Skin of body (tissue), 3 donors: ENCODE measurements at places on chromosomes 6 and 20.
A peak's percentile ranks its signal among the peaks of the same experiment; 100 is the strongest.

GRCh38 chr6:37903351-37904340 lies 84.1 kb downstream of the ZFAND3 start:
- no peak for DNase-seq

- DNase-seq, result no peak
Observed at GRCh38 chr6:137188855-137189254, 15.4 kb upstream of the IL22RA2 start.

- peak; percentile 59 for DNase-seq
Observed at GRCh38 chr6:43635387-43636307, at the start of gene MAD2L1BP. TSS of gene MAD2L1BP (plus strand) at chr6:43635840. CDS start at chr6:43635876, 36 bp downstream.

GRCh38 chr6:127051571-127052260 lies 66.8 kb upstream of the RSPO3 start:
- no peak for DNase-seq

DNA sequence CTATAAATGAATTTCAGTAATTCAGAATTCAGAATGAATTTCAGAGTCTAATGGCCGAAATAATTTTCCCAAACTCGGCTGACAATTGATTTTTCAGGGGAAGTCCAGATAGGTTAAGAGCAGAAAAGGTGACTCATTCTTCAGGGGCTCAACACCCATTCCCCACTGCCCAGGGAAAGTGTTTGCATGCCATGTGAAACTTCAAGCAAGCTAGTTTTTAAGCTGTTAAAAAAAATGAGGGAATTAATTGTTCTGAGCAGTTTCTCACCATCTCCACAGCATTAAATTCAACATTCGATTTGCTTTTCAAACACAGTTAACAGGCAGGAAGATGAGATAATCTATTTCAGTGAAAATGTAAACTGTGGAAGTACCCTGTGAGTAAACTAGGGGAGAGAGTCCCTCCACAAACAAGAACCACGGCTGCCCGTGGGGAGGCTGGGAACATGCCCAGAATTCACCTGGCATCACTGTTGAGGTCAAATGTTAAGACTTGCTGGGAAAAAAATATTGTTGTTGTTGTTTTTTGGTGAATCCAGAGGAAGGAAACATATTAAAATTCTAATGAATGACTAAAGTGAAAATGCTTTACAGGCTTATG lies 650.8 kb upstream of the AGPAT4 start:
- no peak for DNase-seq

GRCh38 chr6:153167061-153167891 lies 36.2 kb upstream of the RGS17 start:
- no peak for DNase-seq

- no peak for DNase-seq
Observed at GRCh38 chr6:17276766-17277165, 4.4 kb upstream of the RBM24 start.

DNA sequence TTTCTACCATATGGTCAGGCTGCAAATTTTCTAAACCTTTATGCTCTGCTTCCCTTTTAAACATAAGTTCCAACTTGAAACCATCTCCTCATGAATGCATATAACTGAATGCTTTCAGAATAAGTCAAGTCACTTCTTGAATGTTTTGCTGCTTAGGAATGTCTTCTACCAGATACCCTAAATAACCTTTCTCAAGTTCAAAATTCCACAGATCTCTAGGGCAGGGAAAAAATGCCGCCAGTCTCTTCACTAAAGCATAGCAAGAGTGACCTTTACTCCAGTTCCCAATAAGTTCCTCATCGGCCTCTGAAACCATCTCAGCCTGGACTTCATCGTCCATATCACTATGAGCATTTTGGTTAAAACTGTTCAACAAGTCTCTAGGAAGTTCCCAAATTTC lies 1011.2 kb upstream of the CITED2 start:
- DNase-seq, result no peak

DNA sequence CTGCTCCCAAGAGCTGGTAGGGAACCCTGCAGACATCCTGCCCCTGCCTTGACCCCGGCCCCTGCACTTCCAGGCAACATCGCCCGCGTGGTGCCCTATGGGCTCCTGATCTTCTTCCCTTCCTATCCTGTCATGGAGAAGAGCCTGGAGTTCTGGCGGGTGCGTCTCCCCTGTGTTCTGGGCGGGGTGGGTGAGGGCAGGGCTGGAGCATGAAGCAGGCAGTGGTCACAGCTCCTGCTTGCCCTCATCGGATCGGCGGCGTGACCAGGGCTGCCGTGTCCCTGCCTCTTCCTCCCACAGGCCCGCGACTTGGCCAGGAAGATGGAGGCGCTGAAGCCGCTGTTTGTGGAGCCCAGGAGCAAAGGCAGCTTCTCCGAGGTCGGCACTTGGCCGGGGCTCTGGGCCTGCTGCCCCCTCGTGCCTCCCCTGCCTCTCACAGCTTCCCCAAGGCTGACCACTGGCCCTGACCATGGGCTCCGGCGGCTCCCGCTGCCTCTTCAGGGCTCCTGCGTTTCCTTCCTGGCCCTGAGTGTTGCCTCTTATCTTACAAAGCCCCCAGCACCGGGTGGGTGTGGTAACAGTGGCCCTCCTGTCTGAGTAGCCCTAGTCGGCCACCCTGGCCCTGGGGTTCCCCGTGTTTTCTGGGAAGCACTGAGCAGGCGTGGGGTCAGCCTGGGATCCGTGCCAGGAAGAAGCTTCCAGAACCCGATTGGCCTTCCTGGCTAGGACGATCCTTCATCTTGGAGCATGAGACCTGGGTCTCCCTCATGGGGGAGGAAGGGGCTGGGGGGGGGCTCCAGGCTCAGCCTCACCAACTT lies 8.0 kb upstream of the TNFRSF6B start:
- DNase-seq, result no peak

- peak; percentile 77 for DNase-seq
Observed at GRCh38 chr6:137094411-137095008, 49.7 kb upstream of the IL20RA start.

DNA sequence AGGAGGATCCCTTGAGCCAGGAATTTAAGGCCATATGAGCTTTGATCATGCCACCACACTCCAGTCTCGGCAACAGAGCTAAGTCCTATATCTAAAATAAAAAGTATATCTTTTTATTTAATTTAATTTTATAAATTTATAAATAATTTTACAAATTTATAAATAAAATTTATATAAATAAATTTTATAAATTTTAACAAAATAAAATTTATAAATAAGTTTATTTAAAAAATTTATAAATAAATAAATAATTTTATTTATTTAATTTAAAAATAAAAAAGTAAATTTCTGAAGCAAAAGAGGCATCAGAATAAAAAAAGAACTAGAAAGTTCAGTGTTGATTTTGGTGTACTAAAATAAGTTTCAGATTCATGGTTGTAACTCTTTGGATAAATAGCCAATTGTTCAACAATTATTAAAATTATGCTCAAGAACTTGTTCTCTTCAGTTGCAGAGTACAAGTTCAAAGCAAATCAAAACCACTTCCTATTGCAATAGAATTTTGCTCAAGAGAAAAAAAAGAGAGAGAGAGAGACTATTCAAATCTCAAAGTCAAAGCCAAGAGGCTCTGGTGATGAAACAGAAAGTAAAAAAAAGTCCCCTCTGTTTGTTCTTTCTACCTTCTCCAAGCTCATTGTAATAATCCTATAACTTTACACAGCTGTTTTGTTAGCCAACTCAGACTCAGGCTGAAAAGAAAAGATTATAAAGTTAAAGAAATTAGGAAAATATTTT lies 547.5 kb upstream of the ADGRB3 start:
- no peak for DNase-seq

DNA sequence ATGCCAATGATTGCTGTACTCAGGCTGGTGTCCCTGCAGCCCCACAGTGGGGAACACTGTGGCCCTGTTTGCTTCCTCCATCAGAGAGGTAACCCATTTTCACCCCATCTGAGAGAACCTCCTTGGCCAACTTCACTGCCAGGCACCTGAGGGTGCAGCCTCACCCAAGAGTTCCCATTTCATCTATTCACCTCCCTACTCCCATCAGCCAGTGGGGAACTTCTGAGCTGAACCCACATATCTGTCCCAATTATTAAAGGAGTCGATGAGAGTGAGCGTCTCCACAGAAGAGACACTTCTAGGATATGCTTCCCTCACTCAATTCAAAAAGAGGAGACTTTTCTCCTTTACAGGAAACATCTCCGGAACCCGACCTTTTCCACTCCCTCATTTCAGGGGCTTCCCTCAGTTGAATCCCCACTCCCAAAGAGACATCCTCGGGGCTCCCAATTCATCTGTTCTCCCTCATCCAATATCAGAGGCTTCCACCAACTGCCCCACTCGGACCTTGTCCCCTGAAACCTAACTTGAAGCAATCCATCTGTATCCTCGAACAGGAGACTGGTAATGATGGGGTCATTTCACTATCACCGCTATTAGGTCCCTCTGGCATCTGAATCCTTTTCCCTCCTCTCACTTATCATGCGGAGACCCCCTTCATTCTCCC lies 988 bp downstream of the UBE2V1 start:
- DNase-seq, result no peak

DNA sequence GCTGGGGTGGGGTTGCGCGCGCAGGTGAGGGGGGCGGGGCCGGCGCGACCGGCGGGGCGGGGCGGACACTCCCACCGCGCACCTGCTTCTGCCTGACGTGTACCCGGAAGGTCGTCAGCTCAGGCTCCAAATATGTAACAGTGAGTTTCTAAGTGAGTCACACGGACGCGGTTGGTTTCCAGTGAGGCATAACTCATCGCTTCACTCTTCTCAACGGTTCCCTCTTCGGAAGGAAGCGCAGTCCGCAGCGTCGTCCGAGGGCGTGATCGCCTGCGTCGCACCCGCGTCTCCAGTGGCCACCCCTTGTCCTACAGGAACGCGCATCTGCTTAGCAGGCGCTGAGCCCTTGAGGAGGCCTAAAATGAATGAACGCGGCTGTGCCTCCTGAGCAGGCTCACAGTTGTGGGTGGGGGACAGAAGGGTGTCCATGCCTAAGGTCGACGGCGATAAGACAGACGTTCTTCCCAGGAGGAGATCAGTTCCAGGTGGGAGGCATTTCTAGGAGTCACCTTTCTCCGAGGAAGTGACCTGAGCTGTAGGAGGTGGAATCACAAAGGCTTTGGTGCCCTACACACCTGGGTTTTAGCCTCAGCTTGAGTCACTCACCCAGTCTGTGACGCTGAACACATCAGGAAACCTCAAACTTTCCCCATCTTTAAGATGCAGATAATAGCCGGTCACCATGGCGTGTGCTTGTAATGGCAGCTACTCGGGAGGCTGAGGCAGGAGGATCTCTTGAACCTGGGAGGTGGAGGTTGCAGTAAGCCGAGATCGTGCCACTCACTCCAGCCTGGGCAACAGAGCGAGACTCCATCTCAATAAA lies 50.9 kb upstream of the EZR start:
- DNase-seq, result peak; percentile 78

GRCh38 chr6:116518621-116519368 lies 7.4 kb downstream of the CALHM5 start:
- DNase-seq, result no peak

GRCh38 chr20:38825901-38826625 lies 20.6 kb downstream of the PPP1R16B start:
- DNase-seq, result no peak

DNA sequence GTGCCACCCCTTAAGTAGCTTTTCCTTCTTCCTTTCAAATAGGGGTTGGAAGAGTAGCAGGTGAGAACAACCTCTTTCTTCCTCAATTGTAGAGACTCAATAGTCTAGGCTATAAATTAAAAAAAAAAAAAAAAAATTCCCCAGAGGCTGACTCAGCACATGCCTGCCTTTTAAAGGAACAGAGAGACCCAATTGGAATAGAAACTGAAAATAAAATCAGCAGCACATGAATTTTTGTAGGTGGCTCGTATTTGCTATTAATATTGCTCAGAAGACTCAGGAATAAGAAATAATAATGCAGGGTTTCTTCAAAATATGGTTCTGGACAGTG lies 19.3 kb downstream of the TOP1 start:
- DNase-seq, result no peak

- DNase-seq, result no peak
Observed at GRCh38 chr6:131597446-131597845, 24.4 kb downstream of the ARG1 start.

GRCh38 chr20:55513954-55514353 lies 491.4 kb downstream of the CBLN4 start:
- DNase-seq, result peak; percentile 64

DNA sequence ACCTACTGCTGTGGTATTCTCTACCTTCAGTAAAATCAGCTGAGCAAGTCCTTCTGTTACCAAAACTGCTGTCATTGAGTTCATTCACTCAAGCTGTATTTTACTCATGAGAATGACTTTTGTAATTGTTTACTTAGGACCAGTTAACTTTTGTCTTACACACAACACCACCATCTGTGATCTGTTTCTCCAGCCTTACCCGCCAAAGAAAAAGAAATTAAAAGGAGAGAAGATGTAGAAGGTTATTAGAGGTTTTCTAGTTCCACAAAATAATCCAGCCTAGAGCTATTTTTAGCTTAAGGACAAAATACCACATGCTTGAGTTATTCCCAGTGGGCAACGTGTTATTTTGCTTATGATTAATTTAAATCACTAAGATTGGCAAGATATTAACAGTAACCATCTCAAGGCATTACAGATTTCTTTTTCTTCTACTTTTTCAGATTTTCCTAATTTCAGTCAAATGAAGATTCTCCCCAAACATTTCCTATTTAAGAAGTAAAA lies 38.2 kb downstream of the FAM8A1 start:
- no peak for DNase-seq

DNA sequence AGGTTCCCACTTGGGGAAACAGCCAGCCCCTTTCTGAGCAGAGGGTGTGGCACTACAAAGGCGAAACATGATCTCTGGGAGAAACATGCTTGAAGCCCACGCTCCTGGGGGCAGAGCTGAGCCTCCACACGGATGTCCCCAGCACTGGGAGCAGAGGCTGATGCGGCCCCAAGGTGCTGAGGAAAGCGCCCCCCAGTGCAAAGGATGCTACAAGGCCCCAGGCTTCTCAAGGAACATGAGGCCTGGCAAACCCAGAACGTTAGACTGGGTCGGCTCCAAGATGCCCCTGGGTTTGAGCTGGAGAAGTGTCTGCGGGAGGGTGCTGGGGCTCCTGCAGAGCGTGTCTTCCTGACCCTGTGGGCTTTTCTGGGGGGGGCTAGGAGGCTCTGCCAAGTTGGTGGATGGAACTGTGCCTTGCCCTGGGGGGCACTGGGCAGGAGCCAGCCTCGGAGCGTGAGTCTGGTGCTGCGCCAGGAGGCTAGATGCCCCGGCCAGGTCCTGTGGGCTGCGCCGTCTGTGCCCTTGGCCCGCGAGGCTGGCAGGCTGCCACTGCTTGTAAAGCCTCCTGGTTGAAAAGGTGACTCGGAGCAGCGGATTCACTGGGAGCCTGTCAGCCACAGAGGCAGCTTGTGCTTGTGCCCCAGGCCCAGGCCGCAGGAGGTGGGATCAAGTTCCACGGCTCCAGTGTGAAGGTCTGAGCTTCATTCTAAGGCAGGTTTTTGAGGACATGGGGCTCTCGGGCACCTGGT lies 8.1 kb downstream of the SYNJ2 start:
- DNase-seq, result no peak
